ENCODE measurements at places on chromosomes 5 and 9. TPM values are rescaled to one million over a fixed set of nuclear protein-coding genes. Genes with fewer than 3 reads are reported as not detected.

Gene SNX24
- 5.0 TPM for total RNA-seq

Gene HSD17B3
- not detected for total RNA-seq

Gene FAXDC2
- total RNA-seq: 15.5 TPM

Gene IGIP
- 3.6 TPM for total RNA-seq

Gene KCNV2
- not detected for total RNA-seq

Gene FBXO10
- 15.0 TPM for total RNA-seq

Gene TMEM174
- not detected for total RNA-seq
